ENCODE measurements at places on chromosomes 13 and 19. TPM values are rescaled to one million over a fixed set of nuclear protein-coding genes. Genes with fewer than 3 reads are reported as not detected.
A peak's percentile ranks its signal among the peaks of the same experiment; 100 is the strongest.

GRCh38 chr13:47829690-47830089 is 171.4 kb downstream of the SUCLA2 start:
- DNase-seq, result no peak

GRCh38 chr13:43933378-43933777 is 53.7 kb downstream of the LACC1 start:
- DNase-seq, result no peak

- no peak for DNase-seq
Observed at GRCh38 chr13:59801107-59801880, 362.4 kb downstream of the DIAPH3 start.

GRCh38 chr13:42114912-42115311 is 66.5 kb downstream of the DGKH start:
- no peak for DNase-seq

DNA sequence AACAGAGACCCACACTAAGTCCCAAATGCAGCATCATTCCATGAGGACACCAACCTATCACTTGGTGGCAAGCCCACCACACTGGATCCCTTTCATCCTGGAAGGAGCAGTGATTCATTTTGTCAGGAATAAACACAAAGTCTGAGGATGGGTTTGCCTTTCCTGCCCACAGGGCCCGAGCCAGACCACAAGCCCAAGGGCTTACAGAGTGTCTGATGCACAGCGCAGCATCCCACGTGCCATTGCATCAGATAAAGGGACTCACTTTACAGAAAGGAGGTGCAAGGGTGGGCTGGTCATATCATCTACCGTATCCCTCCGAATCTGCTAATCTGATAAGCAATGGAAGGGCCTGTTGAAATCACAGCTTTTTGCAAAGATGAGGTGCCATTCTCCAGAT is 12.2 kb upstream of the KCTD15 start:
- no peak for DNase-seq

- no peak for DNase-seq
Observed at GRCh38 chr13:77313923-77314322, 13.0 kb downstream of the MYCBP2 start.

DNA sequence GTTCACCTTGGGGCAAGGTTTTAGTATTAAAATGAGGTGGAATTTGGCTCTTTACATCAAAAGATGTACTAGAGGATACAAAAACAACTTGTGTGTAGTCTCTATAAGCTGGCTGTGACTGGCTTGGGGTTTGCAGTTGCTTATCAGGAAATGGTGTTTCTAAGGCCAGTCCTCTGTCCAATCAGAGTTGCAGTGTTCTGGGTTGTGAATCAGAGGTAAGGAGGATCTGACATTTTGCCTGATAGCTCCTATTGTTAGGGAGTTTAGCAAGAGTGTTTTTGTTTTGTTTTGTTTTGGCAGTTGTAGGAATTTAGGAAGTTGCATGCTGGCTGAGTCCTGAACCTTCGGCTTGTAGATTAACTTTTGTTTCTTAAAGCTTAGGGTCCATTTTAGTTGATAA is 20.1 kb upstream of the ESD start:
- no peak for DNase-seq

- DNase-seq, result peak; percentile 61
Observed at GRCh38 chr13:29105779-29106178, 285.6 kb downstream of the MTUS2 start.

DNA sequence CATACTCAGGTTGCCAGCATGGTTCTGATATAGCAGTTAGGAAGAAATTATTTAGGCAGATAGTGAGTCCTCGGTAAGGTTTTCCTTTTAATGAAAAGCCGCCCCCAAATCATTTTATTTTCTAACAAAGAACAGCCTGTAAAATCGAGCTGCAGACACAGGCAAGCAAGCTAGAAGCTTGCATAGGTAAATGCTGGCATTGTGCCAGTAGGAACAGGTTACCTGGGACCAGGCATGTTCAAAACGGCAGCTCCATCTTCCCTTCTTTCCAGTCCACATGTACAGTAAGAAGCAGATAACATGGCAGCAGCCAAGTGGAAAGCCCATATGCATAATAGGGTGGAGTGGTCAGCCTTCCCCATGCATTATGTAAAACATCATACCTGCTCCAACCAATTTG is 71.1 kb downstream of the UGGT2 start:
- DNase-seq, result no peak

GRCh38 chr13:78121001-78121400 is 202.4 kb upstream of the EDNRB start:
- DNase-seq, result no peak

DNA sequence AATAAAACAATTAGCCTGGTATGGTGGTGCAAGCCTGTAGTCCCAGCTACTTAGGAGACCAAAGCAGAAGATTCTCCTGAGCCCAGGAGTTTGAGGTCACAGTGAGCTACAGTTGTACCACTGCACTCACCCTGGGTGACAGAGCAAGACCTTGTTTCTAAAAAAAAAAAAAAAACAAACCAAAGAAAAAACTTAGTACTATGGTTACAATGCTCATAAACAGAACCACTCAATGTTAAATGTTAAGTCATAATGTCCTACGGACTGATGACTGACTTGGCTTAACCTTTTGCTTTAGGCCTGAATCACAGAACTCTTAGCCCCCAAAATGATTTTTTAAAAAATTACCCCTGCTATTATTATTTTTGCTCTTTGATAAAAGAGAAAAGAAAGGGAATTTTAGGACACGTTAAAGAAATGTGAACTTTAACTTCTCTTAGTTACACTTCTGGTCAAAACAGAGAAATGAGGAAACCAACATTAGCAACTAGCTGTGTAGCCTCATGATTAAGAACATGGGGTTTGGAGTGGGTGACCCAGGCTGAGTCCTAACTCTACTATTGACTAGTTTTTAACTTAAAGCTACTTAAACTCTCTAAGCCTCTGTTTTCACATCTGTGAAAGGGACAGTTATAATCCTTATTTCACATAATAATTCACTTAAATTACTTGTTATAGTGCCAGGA is 13.7 kb upstream of the ELF1 start:
- no peak for DNase-seq

- DNase-seq, result no peak
Observed at GRCh38 chr19:52170863-52171320, 529 bp downstream of the ZNF836 start.

- no peak for DNase-seq
Observed at GRCh38 chr19:53865523-53865917, 2.2 kb upstream of the MYADM start.

- DNase-seq, result no peak
Observed at GRCh38 chr19:29644210-29644609, 21.1 kb upstream of the PLEKHF1 start.

DNA sequence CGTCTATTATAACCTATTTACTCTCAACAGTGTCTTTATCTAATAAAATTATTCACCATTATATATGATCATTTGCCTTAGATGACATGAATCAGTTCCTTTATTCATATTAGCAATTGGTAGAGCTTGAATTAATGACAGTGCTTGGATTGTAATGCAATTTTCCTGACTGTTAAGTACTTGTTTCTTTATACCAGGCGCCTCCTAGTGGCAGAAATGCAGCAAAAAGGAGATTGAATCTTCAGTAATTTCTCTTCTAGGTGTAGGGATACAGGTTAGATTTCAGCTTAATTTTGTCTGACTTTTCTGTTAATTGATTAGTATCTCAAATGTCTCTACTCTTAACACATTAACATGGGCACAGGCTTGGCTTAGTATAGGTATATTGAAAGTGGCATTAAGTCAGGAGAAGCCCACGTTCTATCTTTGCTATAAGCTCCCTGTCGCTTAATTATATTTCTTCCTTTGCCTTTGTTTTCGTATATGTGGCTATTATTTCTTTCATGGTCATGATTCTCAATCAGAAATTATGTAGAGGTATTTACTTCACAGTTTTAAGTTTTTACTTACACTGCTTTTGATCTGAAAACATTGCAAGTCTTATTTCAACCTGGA is 9.1 kb upstream of the LHFPL6 start:
- peak; percentile 79 for DNase-seq

EMC10 gene
- total RNA-seq, result 93.4 TPM

OR10H1 gene
- total RNA-seq, result not detected

SPACA4 gene
- total RNA-seq, result not detected

PRSS57 gene
- total RNA-seq, result not detected

CALR3 gene
- 0.71 TPM for total RNA-seq

LHB gene
- not detected for total RNA-seq

ANKRD24 gene
- 1.1 TPM for total RNA-seq

ZNF154 gene
- not detected for total RNA-seq

DCT gene
- not detected for total RNA-seq

ZNF846 gene
- total RNA-seq, result 10.4 TPM

SLC25A41 gene
- 1.4 TPM for total RNA-seq
